Right forelimb (tissue), 1 donor: ENCODE measurements at places on chromosomes 5 and 9.

DNA sequence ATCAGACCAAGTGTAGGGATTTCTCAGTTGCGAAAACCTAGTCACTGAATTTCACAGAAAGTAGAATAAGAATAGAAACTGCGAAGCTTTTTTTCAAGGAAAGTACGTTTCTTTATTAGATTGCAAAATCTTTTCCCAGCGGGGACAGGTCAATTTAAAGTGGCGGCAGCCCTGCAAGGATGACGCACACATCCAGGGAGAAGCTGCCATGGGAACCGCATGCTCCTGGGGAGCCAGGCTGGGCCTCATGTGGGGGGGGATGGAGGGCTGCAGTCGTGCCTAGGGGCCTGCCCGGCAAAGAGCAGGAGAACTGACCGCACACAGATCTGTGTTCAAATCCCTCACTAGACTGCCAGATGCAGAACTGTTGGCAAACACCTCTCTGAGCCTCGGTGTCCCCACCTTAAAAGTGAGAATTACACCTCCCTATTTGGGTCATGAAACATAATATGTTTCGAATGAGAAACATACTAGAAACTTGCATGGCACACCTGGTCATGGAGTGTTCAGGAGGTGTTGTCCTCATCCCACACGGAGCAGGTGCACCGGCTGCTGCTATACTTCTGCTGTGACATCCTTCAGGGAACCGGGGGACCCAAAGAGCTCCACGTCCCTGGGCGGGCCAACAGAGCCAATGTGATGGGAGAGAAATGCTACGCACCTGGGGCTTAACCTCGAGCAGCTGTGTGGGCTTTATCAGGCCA is 127.8 kb upstream of the PHYKPL start:
- no peak for DNase-seq

GRCh38 chr9:21414220-21414940 is 5.5 kb downstream of the IFNA8 start:
- DNase-seq = no peak

- no peak for DNase-seq
Observed at GRCh38 chr5:150443242-150444075, 6.1 kb downstream of the RPS14 start.

GRCh38 chr9:79143211-79143610 is 428.6 kb upstream of the TLE4 start:
- no peak for DNase-seq

DNA sequence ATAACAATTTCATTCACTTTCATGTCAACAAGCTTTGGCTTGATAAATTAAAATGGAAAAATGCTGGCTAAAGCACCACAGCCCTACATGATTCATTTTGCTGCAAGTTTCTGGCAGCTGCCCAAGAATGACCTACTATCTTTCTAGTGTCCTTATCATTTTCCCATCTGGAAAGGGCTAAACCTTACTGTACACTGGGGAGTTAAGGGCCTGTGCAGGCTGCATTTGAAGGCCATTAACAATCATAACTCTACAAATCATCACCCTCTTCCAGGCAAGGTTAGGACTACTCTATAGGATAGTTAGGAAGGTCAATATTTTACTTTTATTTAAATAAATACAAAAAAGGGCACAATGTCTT is 579.7 kb upstream of the ZNF608 start:
- DNase-seq = no peak
